Calu3 (cell line): ENCODE measurements at places on chromosomes 3 and 15.
A peak's percentile ranks its signal among the peaks of the same experiment; 100 is the strongest.

- H3K27me3 ChIP-seq, result no peaks in the 10 kb centered on the region
- no peaks in the 10 kb centered on the region for H3K36me3 ChIP-seq
- DNase-seq, result no peak
- H3K4me3 ChIP-seq, result no peak overlapping the region
These were observed 14.6 kb upstream of the IL17RD start for GRCh38 chr3:57179580-57180410.

DNA sequence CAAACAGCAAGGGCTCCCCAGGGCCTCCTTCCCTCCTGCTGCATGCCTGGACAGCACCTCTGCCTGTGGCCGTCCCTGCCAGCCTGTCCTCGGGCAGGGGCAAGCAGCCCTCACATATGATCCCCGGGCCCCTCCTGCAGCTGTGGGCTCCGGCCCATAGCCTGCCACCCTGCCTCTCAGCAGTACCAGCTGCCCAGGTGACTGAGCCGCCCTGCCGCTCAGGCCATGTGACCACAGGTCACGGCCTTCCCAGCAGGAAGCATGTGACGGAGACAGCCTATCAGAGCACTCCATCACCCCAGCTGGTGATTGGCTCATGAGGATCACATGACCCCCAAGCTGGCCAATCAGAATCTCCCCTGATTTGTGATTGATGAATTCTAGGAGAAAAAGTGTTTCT is 23.9 kb downstream of the ALDH1L1 start:
- no peak overlapping the region for H3K4me3 ChIP-seq
- no peak for DNase-seq
- H3K27ac ChIP-seq, result no peak overlapping the region
- H3K4me1 ChIP-seq, result no peaks in the 10 kb centered on the region
- no peaks in the 10 kb centered on the region for H3K36me3 ChIP-seq

DNA sequence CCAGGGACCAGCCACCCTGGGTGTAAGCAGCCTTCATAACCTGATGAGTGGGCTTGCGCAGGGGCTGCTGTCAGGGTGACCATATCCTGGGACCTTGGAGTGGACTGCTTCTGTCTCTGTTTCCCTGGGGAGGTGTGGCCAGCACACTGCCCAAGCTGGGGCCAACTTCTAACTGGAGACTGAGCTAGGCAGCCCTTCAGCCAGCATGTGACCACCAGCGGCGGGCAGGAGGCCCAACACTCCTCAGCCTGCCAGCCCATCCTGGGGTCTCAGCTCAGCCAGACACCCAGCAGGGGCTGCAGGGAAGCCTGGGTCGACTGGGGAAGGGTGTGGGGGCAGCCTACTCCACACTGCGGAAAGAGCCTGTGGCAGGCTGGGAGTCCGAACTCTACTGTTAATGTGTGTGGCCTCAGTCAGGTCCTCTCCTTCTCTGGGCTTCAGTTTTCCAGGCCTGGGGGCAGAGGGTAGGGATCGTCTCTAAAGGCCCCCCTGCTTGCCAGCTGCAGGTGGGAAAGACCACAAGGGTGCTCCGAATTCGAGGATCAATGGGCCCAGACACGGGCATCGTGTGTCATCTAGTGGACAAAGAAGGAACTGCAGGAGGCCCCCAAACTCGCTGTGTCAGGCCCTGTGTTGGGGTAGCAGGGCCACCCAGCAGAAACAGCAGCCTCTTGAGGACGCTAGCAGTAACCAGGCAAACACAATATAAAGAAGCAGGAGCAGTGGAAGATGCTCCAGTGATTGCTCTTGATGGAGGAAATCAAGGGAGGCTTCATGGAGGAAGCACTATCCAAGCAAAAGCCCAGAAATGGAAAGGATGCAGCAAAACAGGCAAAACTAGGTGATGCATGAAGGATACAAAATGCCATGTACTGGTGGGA is 2.0 kb upstream of the SEMA3G start:
- no peak overlapping the region for H3K4me3 ChIP-seq
- no peak overlapping the region for H3K27ac ChIP-seq
- H3K4me1 ChIP-seq, result peaks cover 26% of the 10 kb centered on the region
- H3K36me3 ChIP-seq, result no peaks in the 10 kb centered on the region
- DNase-seq, result peak; percentile 80
- no peaks in the 10 kb centered on the region for H3K27me3 ChIP-seq

DNA sequence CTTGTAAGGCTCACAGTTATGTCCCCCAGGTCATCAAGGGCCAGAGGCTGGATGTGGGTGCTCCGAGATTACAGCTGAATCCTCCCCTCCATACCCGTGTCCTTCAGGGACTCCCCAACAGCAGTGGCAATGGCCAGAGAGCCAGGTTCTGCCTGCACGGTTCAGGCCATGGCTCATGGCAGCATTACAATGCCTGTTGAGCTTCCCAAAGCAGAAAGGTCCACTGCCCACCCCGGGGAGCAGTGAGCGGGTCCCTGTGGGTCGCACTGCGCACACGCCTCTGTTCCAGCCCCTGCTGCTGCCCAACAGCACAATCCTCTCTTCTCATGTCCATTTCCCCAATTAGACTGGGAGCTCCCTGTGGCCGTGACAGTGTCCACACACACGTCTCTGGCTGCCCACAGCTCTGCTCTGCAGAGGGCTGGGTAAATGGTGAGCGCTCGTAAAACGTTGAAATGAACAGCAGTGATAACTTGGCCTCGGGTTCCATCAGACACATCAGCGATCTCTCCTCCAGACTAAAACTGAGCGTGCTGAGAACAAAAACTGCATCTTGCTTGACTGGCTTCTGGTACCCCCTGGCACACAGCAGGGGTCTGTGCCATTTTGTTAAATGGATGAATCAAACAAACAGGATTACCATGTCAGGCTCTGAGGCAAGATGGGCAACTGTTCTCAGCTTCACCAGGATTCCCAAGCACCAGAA is 80.4 kb downstream of the VGLL4 start:
- no peak overlapping the region for H3K27ac ChIP-seq
- DNase-seq, result no peak
- no peaks in the 10 kb centered on the region for H3K27me3 ChIP-seq
- peaks cover 48% of the 10 kb centered on the region for H3K36me3 ChIP-seq

DNA sequence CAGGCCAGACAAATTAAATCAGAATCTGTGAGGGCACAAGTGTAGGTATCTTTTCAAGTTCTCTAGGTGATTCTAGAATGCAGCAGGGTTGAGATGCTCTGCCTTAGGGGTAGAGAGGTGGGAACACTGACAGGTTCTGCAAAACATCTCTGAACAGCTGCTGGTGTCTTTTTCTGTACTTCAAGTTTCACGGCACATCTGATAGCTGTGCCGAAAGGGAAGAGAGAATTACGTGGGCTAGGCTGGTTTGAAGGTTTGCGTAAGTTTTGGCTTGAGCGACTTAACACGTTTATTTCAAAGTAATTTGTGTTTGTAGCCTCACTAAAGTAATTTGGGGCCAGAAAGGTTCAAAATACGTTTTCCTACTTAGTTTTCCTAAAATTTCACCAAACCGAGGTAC is 22.5 kb downstream of the PXK start:
- no peak for DNase-seq
- H3K27ac ChIP-seq, result no peak overlapping the region
- peaks cover 6% of the 10 kb centered on the region for H3K4me1 ChIP-seq
- no peak overlapping the region for H3K4me3 ChIP-seq
- no peaks in the 10 kb centered on the region for H3K36me3 ChIP-seq

GRCh38 chr15:73959012-73959581 is 32.8 kb downstream of the LOXL1 start:
- H3K4me3 ChIP-seq, result no peak overlapping the region
- no peak for DNase-seq
- peaks cover 16% of the 10 kb centered on the region for H3K36me3 ChIP-seq
- peaks cover 41% of the 10 kb centered on the region for H3K4me1 ChIP-seq
- H3K27me3 ChIP-seq, result no peaks in the 10 kb centered on the region

GRCh38 chr3:58324391-58325390 is 8.0 kb upstream of the PXK start:
- no peak for DNase-seq
- H3K36me3 ChIP-seq, result peaks cover 9% of the 10 kb centered on the region
- H3K4me1 ChIP-seq, result peaks cover 5% of the 10 kb centered on the region
- no peak overlapping the region for H3K4me3 ChIP-seq
- H3K27me3 ChIP-seq, result no peaks in the 10 kb centered on the region

DNA sequence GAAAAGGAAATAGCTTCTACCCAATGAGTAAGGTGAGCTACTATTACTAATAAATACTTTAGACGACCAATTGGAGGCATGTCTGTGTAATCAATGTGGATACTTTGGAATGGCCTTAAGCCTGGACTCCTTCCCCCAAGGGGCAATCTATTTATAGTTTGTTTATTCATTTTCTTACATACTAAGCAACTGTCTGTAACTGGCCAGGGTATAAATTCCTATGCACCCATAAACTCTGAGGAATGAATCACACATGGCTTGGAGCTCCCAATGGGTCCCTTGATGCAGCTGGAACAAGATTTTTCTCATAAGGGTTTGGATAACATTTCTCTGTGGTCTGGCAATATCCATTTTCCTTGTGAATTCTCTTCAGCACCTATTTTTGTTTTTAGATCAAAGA is 506.8 kb downstream of the EDEM1 start:
- no peaks in the 10 kb centered on the region for H3K27me3 ChIP-seq
- no peak overlapping the region for H3K4me3 ChIP-seq
- peaks cover 4% of the 10 kb centered on the region for H3K4me1 ChIP-seq
- H3K27ac ChIP-seq, result no peak overlapping the region

DNA sequence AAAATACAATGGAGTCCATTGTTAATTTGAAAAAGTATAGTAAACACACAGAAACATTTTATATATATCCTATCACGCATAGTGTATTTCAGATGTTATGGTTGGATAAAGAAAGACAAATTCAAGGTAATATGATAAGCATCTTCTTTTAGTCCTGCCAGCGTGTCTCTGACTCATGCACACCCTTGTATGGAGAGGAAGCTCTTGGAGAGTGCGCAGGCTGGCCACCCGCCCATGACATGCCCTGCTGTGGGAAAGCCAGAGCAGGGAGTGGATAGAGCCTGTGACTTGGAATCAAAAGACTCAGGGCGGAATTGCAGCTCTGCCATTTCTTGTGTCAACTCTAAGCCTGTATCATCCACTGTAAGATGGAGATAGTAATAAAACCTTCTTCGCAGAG is 23.0 kb upstream of the COPG1 start:
- peak; percentile 48 for DNase-seq
- H3K4me3 ChIP-seq, result no peak overlapping the region
- no peaks in the 10 kb centered on the region for H3K27me3 ChIP-seq
- peaks cover 4% of the 10 kb centered on the region for H3K36me3 ChIP-seq
- no peak overlapping the region for H3K27ac ChIP-seq
- H3K4me1 ChIP-seq, result peaks cover 39% of the 10 kb centered on the region

DNA sequence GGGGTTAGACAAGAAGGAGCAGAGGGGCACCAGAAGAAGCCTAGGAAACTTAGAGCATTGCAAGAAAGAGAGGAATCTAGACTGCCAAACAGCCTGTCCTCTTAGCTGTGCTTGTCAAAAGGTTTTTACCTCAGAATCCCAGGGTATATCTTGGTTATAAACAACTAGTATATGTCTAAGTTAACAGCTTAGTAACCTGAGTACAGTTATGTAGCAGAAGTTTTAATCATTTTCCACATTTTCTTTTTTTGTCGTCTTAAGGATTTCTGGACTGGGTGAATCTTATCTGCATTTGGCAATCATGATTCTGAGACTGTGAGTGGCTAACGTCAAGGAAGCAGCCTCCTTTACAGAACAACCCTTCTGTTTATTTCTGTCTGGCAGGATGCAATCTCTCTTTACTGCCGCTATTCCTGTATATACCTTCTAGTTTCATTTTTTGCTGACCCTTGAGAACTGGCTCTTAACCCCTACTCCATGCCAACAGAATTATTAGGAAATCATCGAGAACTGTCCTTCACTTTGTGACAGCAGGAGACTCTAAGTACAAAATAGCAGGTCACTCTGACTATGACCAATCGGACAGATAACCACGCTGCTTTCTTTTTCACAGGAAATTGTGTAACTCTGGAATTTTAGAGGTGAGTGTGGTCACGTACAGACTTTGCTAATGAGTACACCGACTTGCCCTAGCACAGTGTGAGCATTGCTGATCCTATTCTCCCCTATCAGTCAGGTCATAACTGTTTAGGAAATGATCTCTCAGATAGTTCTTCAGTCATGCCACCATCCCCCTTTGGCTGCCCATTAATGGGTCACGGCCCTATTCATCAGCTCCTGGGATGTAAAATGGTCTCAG is 3.3 kb upstream of the CP start:
- H3K27me3 ChIP-seq, result no peaks in the 10 kb centered on the region
- H3K4me3 ChIP-seq, result peak overlapping the region; percentile 57
- H3K27ac ChIP-seq, result peak overlapping the region; percentile 75
- no peaks in the 10 kb centered on the region for H3K36me3 ChIP-seq

DNA sequence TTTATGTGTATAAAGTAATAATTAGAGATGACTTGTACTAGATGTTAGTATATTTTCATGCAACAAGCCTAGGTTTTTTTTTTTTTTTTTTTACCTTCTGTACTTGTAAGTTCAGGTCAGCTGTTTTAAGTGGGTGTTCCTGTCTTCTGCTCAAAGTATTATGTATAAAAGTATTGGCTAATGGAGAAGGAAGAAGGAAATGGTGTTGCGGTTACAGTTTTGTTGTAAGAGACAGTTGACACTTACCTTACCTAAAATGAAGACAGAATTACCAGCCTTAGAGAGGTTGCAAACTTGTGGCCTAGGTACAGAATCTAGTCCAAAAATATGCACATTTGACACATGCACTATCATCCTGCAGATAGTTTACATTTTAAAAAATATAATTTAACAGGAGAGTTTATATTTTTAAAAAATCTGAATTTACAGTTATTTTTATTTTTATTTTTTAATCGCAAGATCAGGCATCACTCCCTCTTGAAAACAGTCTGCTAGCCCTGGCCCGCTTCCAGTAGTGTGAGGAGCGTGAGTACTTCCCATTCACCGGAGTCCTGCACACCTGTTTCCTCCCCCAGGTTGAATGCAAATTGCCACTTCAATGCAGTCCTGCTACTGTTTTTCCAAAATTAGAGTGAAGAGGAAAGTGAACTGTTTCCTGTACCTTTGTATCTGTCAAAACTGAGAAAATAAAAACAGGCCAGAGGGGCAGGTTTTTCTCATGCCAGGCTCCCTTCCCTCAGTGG is 224.3 kb upstream of the SOX2 start:
- H3K4me1 ChIP-seq, result no peaks in the 10 kb centered on the region
- H3K27me3 ChIP-seq, result no peaks in the 10 kb centered on the region
- no peaks in the 10 kb centered on the region for H3K36me3 ChIP-seq
- DNase-seq, result no peak
- no peak overlapping the region for H3K27ac ChIP-seq
- H3K4me3 ChIP-seq, result no peak overlapping the region

- no peak overlapping the region for H3K27ac ChIP-seq
- no peak overlapping the region for H3K4me3 ChIP-seq
- H3K4me1 ChIP-seq, result peaks cover 19% of the 10 kb centered on the region
- DNase-seq, result no peak
These were observed 27.0 kb downstream of the SUCNR1 start for GRCh38 chr3:151900460-151900859.

- no peaks in the 10 kb centered on the region for H3K4me1 ChIP-seq
- no peak overlapping the region for H3K27ac ChIP-seq
- H3K27me3 ChIP-seq, result no peaks in the 10 kb centered on the region
- H3K4me3 ChIP-seq, result no peak overlapping the region
- no peaks in the 10 kb centered on the region for H3K36me3 ChIP-seq
- no peak for DNase-seq
These were observed 22.3 kb upstream of the EIF1B start for GRCh38 chr3:40287248-40287647.

- H3K4me1 ChIP-seq, result no peaks in the 10 kb centered on the region
- no peak overlapping the region for H3K27ac ChIP-seq
- no peak overlapping the region for H3K4me3 ChIP-seq
- no peak for DNase-seq
These were observed 368.1 kb downstream of the ZPLD1 start for GRCh38 chr3:102802819-102803420.
